ENCODE measurements at places on chromosomes 7 and 10.

DNA sequence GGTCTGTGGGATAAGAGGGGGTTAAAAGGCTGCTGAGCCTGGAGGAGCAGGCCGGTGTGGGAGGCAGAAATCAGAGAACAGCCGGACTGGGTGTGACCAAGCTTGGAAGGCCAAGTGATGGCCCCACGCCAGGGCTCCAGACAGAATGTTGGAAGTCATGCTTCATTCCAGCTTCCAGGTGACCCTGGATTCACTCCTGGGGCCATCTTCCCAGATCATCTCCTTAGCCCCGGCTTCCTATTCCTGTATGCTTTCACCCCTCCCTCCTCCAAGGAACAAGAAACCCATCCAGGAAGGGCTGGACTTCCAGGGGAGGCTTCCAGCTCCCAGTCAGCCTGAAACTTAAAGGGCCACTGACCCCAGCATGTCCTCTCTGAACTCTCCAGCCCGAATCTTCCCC lies 1.0 kb downstream of the INMT start:
- DNase-seq, result no peak

DNA sequence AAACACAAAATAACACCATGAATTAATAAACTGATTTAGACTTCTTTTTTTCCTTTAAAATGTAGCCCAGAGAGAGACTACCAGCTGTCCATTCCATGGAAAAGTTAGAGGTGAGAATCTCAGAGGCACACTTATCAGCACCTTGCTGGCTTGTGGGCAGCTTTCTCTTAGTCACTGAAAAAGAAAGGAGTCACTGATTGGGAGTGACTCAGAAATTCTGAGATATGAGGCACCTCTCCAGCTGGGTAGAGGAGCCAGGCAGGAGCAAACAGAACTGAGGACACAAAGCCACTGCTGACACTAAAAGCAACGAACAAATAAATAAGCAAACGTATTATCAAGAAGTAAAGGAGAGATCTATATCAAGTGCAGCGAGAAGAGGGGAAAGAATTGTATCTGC lies 310.6 kb downstream of the PARD3 start:
- DNase-seq, result no peak

DNA sequence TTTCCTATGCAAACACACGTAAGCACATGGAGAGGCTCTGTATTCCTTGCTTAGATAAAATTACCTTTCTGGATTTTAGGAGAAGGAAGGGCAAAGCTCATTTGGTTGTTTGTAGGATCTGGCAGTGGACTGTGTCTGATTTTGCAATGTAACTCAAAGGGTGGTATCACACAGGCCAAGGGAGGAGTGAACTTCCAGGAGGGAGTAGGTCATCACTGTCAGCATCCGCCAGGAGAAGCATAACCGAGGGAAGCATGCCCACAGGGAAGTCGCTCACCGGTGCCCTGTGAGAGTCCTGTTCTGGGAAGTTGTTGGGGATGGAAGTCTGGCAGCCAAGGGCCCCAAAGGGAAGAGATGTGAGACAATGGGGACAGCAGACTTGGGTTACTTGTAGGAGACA lies 74.4 kb downstream of the CFAP58 start:
- DNase-seq, result no peak

DNA sequence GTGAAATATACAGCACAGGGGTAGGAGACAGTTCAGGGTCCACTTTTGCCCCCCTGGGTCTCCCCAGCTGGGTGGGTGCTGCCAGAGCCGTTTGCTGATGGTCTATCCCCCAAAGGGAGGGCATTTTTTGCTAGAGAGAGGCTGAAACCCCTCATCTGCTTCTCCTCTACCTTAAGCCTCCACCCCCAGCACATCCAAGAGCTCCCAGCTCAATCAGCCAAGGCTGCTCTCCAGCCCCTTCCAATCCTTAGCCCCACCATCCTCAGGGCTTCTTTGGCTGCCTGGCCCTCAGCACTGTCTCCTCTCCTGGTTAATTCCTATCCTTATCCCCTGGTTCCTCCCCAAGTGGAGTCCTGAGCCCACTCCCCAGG lies 153.1 kb downstream of the AOAH start:
- DNase-seq, result no peak

GRCh38 chr7:127628445-127628844 lies 10.5 kb upstream of the PAX4 start:
- DNase-seq, result no peak

DNA sequence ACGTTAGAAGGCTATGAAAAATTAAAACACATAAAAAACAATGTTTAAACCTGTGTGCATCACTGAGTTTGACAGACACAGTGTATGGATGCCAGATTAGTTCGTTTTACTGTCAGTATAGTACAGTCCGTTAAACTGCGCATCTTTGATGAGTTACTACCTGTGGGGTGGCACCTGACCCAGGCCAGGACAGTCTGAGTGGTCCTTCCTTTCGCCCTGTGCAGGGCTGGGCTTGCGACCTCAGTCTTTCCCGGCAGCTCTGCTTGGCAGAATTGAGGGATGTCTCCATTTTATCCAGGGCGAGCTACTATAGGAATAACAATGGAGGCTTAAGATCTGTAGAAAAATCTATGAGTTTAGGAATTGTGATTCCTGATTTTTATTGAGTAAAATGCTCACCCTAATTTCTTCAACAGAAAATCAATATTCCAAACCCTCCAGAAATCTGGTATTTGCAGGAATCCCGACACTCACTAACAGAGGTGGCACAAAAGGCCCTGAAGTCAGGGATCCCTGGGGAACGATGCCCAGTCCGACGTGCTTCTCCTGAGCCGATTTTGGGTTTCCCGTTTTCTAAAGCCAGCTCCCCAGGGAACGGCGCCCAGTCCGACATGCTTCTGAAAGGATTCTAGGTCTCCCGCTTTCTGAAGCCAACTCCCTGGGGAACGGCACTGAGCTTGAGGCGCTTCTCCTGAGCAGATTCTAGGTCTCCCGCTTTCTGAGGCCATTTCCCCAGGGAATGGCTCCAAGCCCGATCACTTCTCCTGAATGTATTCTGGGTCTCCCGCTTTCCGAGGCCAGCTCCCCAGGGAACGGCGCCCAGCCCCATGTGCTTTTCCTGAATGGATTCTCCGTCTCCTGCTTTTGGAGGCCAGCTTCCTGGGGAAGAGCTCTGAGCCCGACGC lies 377.6 kb downstream of the DNAJB6 start:
- no peak for DNase-seq

DNA sequence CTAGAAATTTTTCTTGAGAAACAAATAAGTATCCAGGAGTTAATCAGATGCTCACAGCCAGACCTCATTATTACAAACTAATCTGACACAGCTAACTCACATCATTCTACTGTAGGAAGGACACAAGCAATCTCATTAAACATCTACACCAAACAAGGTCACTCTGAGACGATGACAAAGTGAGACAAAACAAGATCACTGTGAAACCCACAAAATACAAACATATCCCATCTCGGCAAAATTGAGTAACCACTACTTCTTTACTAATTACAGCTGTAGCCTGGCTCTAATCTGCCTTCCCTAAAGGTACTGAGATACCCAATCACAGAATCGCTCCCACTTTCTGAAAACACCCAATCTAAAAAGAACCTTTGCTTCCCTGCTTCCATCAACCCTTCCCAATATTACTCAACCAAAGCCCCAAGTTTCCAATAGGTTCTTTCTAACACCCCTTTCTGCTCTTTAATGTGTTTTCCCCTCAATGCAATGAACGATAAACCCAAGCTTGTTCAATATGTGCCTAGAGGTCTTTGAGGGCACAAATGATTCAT lies 26.9 kb downstream of the CCDC6 start:
- DNase-seq, result no peak

DNA sequence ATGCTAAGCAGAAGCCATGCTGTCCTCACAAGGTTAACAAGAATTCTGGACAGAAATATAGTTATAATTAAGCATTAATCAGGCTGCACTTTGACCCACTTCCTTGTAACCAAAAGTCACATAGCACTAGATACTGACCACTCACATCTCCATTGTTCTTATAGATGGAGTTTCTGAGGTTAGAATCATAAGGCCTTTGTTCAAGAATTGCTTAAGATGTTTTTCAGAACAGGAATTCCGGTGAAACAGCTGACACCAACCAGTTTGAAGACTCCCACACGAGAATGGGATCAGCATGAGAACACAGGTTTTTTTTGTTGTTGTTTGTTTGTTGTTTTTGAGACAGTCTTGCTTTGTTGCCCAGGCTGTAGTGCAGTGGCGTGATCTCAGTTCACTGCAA lies 488.3 kb upstream of the NRP1 start:
- no peak for DNase-seq

GRCh38 chr10:33244354-33244967 lies 90.0 kb downstream of the NRP1 start:
- no peak for DNase-seq

GRCh38 chr10:21340331-21340730 lies 185.2 kb downstream of the SKIDA1 start:
- no peak for DNase-seq

- DNase-seq, result no peak
These were observed 76.8 kb upstream of the PITRM1 start for GRCh38 chr10:3249307-3249889.

DNA sequence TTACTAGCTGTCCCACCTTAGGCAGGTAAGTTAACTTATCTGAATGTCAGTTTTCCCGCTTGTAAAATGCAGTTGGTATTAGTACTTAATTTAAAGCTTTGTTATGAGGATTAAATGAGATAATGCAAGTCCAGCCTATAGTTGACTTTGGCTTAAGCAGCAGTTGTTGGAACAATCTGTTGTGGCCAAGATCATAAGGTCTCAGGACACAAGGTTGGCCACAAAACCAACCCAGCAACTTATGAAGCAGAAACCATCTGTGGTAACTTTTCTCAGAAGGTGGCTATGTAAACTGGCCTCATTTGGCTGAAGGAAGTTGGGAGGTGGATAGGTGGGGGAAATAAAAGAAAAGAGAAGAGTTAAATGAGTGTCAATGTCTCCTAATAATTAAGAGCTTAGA lies 29.4 kb downstream of the ENTPD1 start:
- no peak for DNase-seq

GRCh38 chr7:152476551-152476950 lies 40.7 kb upstream of the KMT2C start:
- no peak for DNase-seq

DNA sequence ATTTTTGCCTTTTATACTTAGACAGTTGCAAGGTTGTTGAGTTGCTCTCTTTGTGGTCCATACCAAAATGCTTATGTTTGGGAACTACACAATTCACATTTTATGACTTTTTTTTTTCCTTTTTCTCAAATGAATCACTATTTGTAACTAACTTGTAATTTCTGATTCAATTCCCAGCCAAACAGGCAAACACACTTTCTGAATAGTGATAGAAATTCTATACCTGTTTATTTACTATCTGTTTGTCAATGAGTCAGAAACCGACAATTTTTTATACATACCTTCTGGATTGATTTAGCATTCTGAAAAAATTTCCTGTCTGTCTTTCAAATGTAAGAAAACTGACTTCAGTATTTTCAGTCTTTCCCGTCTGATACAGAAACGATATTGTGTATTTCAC lies 69.1 kb downstream of the MBL2 start:
- no peak for DNase-seq

DNA sequence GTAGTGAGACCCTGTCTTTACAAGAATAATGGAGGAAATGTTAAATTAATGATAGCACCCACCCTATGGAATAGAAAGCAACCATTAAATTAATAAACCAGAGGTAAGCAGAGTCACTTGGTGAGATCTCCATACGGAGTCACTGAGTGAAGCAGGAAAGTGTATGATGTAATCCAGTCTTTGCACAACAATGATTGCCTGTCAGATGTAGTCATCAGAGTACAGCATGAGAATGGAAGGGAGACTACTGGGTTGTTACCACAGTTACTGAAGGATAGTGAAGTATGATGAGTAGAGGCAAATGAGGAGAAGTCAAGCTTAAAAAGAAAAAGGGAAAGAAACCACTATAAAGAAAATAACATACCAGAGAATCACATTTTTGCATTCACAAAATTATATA lies 371.9 kb upstream of the SHH start:
- no peak for DNase-seq

DNA sequence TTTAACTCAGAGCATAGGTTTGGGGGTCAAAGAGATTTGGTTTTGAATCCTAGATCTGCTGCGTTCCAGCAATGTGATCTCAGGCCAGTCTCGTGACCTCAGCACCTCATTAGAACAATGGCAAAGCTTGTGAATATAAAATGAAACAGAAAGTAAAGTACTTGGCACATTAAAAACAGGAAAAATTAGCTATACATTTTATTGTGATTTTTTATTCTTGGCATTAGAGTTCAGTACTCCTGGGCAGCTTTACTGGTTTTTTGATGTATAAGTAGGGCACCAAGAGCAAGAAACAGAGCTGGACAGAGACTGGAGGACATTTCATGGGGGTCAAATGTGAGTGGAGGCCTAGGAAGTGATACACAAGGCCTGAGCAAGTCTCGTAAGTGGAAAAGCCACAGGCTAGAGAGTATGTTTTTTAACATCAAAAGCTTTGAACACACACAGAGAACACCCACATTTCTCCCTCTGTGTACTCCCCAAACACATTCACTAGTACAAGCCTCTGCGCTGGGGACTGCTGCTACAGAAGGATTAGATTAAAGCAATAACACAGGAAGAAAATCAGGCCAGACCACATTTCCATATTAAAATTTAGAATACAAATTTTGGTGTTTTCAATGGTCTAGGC lies 157.2 kb upstream of the SLC25A13 start:
- DNase-seq, result no peak

DNA sequence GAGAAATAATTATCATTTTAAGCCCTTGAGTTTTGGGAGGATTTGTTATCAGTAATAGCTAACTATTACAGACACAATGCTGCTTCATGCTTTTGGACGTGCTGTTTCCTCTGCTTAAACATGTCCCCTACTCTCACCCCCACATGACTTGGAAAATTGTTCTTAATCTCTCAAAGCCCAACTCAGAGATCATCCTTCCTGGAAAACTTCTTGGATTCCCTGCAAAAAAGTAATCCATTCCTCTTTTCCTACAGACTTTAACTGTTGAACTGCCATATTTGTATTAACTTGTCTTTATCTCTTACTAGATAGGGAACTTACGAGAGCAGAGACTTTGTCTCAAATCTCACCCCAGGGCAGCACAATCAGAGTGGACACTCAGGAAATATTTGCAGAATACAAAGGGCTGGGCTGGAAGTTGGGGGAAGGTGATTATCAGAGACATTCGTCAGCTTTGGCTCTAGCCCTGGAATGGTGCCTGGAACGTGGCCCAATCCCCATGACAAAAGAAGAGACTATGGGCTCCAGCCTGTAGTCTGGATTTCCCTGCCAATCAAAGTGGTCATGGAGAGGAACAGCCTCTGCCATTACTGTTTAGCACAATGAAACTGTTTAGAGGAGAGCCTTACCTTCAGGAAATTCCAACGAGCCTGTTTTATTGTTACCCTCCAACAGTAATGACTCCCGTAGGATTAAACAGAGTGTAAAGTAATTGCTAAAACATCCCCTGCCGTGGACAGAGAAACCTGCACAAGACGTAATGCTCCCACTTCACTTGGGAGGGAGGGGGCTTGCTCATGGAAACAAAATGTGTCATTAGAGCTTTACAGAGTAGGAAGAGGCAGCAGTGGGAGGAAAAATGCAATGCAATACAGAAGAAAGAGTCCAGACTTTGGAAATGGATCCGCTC lies 140.4 kb upstream of the AUTS2 start:
- DNase-seq, result no peak

GRCh38 chr10:50582766-50583762 lies 40.7 kb downstream of the SGMS1 start:
- no peak for DNase-seq
